RWPE1 (cell line): ENCODE measurements at places on chromosomes 5 and 9.
A peak's percentile ranks its signal among the peaks of the same experiment; 100 is the strongest.

GRCh38 chr5:72692231-72692637 is 124.2 kb upstream of the TNPO1 start:
- no peak for DNase-seq

GRCh38 chr9:128192601-128193371 is 1.4 kb upstream of the CIZ1 start:
- peak; percentile 94 for DNase-seq

GRCh38 chr5:79743846-79744605 is 54.4 kb downstream of the CMYA5 start:
- DNase-seq, result no peak

GRCh38 chr5:36744773-36745589 is 131.6 kb upstream of the NIPBL start:
- peak; percentile 96 for DNase-seq

GRCh38 chr9:78187763-78188484 is 48.0 kb upstream of the CEP78 start:
- DNase-seq, result no peak

DNA sequence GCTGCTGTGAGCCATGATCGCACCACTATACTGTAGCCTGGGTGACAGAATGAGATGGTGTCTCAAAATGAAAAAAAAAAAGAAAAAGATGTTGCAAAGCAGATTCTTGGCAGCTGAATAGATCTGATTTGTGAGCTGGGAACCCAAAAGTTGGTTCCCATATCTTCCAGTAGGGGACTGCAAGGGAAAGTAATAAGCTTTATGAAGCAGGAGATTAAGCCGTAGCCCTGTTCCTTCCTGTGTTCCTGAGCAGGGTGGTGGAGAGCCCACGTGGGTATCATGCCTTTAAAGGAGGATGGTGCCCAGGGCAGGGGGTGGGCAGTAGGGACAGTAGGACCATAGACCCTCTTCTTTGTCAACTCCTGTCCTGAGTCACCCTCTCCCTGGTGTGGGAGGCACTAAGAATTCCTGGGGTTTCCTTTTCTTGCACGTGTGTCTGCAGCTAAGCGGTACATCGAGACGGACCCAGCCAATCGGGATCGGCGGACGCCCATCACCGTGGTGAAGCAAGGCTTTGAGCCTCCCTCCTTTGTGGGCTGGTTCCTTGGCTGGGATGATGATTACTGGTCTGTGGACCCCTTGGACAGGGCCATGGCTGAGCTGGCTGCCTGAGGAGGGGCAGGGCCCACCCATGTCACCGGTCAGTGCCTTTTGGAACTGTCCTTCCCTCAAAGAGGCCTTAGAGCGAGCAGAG is 37.9 kb downstream of the STOM start:
- DNase-seq, result no peak

- no peak for DNase-seq
Measured at GRCh38 chr5:116598911-116599310, 24.3 kb upstream of the SEMA6A start.

DNA sequence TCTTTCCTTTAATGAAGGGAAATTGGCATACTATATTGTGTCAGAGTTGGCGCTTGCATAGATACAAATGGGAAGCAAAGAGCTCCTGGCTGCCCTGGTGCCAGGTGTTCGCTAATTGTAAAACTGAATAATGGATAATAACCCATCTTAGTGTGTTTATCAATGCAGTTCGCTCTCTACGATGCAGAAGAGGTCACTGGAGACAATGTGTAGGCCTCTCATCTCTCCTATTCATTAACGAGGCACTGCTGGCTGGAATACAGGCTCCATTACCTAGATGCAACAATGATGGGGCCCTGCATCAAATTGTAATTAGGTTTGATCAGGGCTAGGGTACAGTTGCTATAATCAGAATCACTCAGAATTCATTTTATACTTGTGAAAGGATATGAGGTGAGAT is 171.0 kb downstream of the RMI1 start:
- DNase-seq, result no peak
